ENCODE measurements at places on chromosomes 4 and X.

DNA sequence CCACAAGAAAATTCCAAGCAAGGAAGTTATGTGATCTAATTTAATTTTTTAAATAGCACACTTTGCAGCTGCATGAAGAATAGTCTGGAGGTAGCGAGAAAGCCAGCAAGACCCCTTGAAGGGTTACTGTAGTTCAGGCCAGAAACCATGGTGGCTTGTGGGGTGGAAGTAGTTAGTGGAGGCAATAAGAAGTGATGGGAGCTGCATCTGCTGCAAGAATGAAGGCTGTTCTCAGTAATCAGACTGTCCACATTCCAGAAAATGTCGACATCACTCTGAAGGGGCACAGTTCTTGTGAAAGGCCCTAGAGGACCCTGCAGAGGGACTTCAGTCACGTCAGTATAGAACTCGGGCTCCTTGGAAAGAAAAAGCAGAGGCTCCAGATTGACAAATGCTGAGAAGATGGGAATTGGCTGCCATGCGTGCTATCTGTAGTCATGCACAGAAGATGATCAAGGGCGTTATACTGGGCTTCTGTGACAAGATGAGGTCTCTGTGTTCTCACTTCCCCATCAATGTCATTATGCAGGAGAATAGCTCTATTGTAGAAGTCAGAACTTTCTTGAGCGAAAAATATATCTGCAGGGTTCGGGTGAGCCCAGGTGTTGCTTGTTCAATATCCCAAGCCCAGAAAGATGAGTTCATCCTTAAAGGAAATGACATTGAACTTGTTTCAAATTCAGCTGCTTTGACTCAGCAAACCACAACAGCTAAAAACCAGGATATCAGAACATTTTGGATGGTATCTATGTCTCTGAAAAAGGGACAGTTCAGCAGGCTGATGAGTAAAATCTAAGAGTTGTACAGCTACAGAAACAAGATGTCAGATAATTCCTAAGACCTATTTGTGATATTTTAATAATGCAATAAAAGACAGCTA is 254.2 kb downstream of the CBR4 start:
- peak; percentile 69 for DNase-seq

DNA sequence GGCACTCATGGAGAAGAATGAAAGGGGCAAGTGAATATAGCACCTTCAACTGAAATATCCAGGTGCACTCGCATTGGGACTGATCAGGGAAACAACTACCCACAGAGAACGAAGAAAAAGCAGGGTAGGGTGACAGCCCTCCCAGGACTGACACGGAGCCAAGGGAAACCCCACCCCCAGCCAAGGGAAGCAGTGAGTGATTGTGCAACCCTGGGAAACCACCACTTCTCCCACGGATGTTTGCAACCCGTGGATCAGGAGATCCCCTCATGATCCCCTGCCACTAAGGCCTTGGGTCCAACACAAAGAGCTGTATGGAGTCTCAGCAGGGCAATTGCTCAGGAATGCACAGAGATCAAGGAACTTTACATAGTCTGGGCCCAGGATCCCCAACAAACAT is 158.5 kb upstream of the HCCS start:
- DNase-seq, result no peak

DNA sequence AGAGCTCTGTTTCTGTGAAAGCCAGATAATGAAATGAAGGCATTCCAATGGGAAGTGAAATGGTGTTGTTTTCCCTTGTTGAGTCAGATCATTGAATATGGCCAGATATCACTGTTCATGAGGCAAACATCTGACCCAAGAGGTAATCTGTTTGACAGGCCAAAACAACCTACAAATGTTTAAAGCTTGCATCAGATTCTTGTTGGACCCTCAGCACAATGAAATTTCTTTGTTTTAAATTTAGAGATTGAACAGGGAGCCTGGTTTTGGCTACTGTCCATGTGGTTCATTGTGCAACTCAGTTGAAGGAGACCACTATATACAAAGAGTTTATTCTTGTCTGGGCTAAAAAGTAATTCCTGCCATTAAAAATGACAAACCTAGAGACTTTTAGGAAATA is 159.1 kb downstream of the AFF2 start:
- DNase-seq, result no peak

GRCh38 chr4:173398220-173398619 is 696 bp downstream of the SCRG1 start:
- peak; percentile 5 for DNase-seq

- no peak for DNase-seq
Observed at GRCh38 chrX:147072747-147073146, 258.2 kb upstream of the CXorf51A start.

GRCh38 chrX:103554687-103555424 is 30.5 kb upstream of the TCEAL4 start:
- DNase-seq, result no peak

DNA sequence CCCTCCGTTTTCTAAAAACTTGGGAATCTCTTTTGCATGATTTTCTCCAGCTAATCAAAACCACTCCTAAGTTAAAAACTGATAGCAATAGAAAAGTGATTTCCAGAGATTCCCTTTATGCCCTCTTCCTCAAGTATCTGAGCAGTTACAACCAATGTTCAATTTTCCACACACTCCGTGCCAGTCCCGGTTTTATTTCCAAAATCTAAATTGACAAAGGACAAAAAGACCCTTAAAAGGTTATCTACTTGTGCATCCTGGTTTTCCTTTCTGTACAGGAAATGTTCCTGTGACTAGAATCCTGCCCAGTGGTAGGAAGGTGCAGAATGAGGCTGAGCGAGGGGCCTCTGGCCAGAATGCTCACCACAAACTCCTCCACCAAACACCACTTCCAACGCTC is 1.3 kb downstream of the SFRP2 start:
- no peak for DNase-seq
